ENCODE measurements at places on chromosomes 11 and 22.
A peak's percentile ranks its signal among the peaks of the same experiment; 100 is the strongest.

GRCh38 chr11:126312961-126313360 lies 9.1 kb downstream of the DCPS start:
- DNase-seq = no peak

DNA sequence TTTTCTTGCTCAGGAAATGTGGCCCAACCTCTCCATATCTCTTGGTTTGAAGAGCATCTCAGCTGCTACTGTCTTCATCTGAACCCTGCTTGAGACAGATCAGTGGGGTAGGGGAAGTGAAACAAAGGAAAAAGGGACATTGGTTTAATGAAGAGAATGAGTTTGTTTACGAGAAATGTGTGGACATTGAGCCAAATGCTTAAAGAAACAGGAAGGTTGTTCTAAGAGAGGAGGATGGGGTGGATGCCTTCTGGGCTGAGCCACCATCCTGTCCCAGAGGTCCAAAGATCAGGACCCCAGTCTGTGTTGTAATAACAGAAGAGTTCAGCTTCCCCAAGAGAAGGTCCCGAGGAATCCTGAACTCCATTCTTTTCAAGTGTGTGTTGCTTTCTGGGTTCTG lies 369.7 kb downstream of the INSC start:
- no peak for DNase-seq

DNA sequence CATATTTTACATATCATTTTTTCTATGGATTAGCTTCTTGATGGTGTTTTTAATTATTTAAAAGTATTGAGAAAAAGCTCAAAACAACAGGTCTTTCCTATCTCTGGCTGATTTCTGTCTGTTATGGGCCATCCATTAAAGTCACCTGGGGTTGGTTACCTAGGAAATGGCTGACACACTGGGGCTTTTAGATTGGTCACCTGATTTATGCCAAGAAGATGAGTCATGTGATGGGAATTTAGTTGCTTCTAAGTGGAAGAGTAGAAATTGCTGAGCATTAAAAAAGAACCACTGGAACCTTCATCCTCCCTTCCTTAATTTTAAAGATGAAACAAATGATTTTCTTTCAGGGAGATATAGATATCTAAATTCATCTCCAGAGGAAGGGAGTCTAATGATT lies 48.8 kb upstream of the LARGE1 start:
- DNase-seq = no peak

DNA sequence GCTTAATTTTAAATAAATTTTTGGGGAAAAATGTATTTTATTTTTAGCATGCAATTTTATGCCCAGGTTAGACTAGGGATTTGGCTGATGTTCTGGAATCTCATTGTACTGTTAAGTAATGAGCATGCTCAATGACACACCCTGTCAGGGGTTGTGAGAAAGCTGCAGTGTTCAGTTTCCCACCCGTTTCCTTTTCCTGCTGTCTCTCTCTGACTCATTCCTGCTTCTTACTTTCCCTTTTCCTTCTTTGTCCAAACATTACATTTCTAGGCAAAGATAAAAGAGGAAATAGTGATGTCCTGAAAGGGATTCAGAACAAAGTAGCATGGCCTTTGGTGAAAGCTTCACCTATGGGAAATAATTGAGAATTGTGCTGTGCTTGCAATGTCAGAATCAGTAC lies 22.7 kb downstream of the OOSP3 start:
- DNase-seq = peak; percentile 21

GRCh38 chr22:38204784-38205183 lies 3.0 kb downstream of the MAFF start:
- DNase-seq = no peak

GRCh38 chr11:20310596-20311394 lies 52.7 kb upstream of the HTATIP2 start:
- DNase-seq = no peak

- no peak for DNase-seq
Observed at GRCh38 chr11:22444076-22444475, 105.9 kb downstream of the SLC17A6 start.

DNA sequence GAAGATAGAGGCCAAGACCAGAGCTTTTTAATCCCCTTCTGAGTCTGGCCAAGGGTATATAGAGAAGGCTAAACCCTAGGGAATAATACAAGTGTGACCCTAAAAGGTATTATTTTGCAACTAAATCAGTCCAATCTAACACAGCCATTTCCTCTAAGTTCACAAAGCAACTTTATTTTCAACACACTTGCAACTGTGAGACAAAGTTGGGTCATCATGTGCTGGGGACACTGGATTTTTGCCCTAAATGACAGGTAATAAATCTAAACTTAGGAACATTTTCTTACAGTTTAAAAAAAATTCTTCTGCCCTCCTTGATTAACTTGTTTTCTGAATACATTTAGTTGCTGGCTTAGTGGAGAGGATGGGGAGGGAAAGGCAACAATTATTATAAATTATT lies 78.3 kb downstream of the DDIAS start:
- no peak for DNase-seq

DNA sequence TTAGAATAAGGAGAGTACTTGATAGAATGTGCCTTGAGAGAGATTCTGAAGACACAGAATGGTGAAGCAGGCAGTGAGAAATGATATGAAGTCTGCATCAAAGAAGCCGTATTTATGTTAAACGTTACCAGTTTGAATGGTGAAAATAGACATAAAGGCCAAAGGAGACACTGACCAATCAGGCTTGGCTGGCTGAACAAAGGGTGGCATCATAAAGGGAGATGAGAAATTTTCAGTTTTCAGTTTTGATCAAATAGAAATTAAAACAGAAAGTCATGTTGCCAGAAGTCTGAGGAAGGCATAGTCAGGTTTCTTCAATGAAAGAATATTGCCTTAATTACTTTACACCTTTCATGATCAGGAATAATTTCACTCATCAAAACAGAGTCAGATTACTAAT lies 6.6 kb downstream of the OR51F1 start:
- no peak for DNase-seq

DNA sequence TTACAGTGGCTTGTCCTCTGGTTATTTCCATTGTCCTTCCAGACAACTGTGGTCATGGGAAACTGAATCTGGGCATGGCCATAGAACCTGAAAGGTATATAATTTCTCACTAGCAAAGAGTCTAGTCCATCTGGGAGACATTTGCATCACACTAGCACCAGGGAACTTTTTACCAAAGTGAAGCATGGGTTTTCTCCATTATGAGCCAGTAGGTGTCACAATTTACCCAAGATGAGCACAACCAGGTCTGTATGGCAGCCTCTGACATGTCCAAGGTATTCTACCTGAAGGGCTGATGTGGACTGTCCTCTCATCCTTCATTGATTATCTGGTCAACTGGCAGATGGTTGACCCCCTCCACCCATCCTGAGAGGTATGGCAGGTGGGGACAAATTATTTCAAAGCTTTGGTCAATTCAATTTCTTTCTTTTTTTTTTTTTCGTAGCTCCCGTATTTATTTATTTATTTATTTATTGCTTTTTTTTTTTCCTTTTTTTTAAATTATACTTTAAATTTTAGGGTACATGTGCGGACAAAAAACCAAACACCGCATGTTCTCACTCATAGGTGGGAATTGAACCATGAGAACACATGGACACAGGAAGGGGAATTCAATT lies 425.9 kb downstream of the TMEM135 start:
- no peak for DNase-seq

DNA sequence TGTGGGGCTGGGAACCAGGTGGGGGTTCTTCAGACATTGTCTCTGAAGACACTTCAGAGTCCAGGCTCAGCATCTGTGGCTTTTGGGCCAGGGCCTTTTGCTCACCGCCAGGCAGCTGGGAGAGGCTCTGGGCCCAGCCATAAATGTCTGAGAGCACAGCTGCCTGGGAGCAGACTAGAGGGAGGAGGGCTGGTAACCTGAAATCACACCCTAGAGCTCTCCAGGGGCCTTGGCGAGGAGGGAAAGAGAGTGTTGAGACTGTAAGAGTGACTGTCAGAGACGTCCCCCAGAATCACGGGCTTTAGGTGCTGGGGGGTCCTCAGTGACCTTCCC lies 4.1 kb downstream of the TRABD start:
- DNase-seq = no peak

DNA sequence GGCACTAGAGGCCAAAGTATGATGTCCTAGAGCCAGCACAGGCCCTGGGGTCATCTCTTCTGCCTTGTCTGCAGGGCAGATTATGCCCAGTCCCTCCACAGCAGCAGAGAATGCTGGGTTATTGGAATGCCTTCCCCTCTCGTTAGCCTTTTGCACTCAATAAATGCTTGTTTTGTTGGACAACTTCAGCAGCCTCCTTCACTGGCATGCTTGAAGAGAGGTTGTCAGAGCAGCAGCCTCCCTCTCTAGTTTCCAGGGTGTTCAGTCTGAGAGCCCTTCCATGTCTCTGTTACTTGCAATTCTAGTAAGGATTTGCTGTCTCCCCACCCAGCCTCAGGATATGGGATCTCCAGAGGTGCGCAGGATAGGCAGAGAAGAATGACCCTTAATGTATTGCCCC lies 82.9 kb downstream of the PKNOX2 start:
- no peak for DNase-seq

DNA sequence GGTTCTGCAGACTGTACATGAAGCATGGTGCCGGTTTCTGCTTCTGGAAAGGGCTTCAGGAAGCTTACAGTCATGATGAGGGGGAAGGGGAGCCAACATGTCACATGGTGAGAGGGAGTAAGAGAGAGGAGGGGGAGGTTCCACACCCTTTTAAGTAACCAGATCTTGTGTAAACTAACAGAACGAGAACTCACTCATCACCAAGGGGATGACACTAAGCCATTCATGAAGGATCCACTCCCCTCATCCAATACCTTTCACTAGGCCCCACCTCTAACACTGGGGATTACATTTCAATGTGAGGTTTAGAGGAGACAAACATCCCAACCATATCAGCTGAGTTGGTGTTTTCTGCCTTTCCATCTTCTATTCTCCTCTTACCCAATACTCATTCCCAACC lies 83.5 kb downstream of the BDNF start:
- no peak for DNase-seq

DNA sequence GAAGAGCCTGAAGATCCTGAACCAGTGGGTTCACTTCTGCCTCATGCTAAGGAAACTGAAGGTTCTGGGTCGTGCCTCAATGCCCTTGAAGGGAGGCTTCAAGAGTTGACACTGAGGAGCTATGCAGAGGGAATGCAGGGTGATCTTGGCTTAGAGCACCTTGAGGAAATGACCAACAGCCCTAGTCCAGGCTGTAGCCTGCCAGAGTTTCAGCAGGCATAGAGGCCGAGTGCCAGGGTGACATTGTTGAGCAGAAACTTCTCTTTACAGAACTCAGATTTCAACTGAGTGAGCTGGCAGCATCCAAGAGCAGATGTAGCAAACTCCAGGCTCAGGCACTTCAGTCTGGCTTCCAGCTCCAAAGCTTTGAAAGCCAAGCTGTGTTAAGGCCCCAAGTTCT lies 23.1 kb upstream of the CAPRIN1 start:
- DNase-seq = no peak

DNA sequence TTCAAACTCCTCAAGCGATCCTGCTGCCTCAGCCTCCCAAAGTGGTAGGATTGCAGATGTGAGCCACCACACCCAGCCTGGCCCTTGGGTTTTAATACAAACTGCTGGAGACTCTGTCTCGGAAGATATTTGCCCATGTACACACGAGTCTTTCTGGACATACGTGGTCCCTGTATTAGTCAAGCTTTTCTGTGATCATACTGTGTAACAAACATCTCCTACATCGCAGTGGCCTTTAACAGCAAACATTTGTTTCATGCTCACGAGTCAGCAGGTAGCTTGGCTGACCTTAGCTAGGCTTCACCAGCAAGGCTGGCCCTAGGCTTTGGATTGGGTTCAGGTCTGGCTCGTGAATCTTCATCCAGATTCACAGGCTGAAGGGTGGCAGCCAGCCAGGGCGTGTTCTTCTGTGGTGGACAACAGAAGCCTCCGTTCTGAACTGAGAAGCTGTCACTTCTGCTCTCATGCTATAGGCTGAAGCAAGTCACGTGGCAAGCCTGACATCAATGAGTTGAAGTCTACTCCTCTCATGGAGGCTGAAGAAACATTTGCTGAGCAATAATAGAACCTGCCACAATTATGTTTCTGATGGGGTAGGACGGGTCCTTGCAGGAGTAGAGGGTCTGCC lies 8.8 kb downstream of the KIAA1671 start:
- no peak for DNase-seq
